ENCODE measurements at places on chromosomes 2 and 18. TPM values are rescaled to one million over a fixed set of nuclear protein-coding genes. Genes with fewer than 3 reads are reported as not detected.
A peak's percentile ranks its signal among the peaks of the same experiment; 100 is the strongest.

- no peak for DNase-seq
- no peak overlapping the region for H3K4me3 ChIP-seq
- peaks cover 19% of the 10 kb centered on the region for H3K36me3 ChIP-seq
- H3K27me3 ChIP-seq, result no peaks in the 10 kb centered on the region
Observed at GRCh38 chr18:62085756-62086155, 101.1 kb downstream of the PIGN start.

DNA sequence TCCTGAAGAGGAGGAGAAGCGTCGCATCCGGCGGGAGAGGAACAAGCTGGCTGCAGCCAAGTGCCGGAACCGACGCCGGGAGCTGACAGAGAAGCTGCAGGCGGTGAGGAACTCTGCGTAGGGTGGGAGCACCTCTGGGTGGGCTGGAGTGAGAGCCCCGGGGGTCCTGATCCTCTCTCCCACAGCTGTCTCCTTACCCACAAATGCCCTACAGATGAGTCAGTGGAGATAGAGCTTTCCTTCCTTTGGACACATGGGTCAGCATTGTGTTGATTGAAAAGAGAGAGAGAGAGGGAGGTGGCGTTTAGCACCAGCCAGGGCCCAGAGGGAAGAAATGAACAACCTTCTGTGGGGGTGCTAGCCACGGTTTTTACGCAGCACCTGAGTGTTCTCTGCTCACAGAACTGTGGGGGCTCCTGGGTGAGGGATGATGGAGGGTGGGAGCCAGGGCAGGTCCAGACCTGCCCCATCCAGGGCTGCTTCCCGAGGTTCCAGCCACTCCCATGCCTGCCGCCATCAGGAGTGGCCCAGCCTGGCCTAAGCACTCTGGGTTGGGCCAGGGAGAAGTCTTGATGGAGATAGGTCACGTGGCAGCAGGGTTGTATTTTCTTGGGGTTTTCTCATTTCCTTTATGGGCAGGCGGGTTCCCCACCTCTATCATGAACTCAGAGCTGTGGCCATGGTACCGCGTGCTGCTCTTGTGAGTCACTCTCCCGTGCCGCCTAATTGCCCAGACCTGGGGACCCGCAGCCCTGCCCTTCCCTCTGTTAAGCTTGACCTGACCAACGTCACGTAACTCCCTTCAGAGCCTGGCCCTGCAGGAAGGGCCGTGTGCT is 16.3 kb downstream of the FOSL2 start:
- H3K4me1 ChIP-seq, result peaks cover 89% of the 10 kb centered on the region
- H3K27ac ChIP-seq, result peak overlapping the region; percentile 97
- peak; percentile 88 for DNase-seq
- peak overlapping the region; percentile 53 for H3K4me3 ChIP-seq

DNA sequence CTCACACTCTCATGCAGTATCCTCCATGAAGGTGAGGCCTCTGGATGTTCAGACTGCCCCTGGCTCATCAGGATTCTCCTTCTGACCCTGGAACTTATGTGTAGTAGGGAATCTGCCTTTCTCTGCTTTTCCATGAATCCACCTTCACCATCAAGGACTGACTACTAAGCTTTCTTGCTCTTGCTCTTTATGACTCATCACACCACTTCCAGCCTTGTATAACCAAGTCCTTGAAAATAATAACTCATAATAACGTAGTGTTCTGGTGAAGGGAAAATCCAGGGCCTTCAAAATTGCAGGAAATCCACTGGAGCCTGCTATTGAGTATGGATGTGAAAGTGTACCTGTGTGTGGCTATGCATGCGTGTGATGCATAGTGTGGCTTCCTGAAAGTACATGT is 11.3 kb upstream of the KCNS3 start:
- H3K36me3 ChIP-seq, result no peaks in the 10 kb centered on the region
- no peaks in the 10 kb centered on the region for H3K4me1 ChIP-seq
- no peak overlapping the region for H3K4me3 ChIP-seq

GRCh38 chr2:241950413-241951315 is 81.1 kb downstream of the RTP5 start:
- DNase-seq, result peak; percentile 60
- H3K36me3 ChIP-seq, result no peaks in the 10 kb centered on the region
- no peaks in the 10 kb centered on the region for H3K4me1 ChIP-seq
- H3K27ac ChIP-seq, result no peak overlapping the region
- no peaks in the 10 kb centered on the region for H3K27me3 ChIP-seq
- H3K4me3 ChIP-seq, result no peak overlapping the region

DNA sequence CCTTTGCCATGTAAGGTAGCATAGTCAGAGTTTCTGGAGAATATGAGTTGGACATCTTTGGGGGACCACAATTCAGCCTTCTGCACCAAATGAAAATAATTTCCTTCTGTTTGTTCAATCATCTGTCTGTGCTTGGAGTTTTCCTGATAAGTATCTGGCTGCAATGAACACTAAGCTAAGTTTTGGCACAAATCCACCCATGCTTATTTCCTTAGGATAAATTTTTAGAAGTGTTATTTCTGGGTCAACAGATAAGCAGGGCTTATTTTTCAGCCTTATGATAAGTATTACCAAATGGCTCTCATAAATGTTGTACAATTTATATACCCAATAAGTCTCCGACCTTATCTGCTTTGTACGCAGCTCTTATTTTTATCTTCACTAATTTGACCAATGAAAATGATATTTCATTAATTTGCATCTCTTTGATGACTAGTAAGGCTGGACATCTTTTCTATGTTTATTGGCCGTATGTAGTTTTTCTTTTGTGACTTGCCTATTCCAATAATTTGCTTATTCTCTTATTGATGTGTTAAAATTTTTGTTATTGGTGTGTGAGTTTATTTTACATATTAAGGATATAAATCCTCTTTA is 59.2 kb downstream of the TGFA start:
- H3K27me3 ChIP-seq, result peaks cover 11% of the 10 kb centered on the region
- H3K36me3 ChIP-seq, result no peaks in the 10 kb centered on the region
- no peaks in the 10 kb centered on the region for H3K4me1 ChIP-seq
- no peak for DNase-seq

DNA sequence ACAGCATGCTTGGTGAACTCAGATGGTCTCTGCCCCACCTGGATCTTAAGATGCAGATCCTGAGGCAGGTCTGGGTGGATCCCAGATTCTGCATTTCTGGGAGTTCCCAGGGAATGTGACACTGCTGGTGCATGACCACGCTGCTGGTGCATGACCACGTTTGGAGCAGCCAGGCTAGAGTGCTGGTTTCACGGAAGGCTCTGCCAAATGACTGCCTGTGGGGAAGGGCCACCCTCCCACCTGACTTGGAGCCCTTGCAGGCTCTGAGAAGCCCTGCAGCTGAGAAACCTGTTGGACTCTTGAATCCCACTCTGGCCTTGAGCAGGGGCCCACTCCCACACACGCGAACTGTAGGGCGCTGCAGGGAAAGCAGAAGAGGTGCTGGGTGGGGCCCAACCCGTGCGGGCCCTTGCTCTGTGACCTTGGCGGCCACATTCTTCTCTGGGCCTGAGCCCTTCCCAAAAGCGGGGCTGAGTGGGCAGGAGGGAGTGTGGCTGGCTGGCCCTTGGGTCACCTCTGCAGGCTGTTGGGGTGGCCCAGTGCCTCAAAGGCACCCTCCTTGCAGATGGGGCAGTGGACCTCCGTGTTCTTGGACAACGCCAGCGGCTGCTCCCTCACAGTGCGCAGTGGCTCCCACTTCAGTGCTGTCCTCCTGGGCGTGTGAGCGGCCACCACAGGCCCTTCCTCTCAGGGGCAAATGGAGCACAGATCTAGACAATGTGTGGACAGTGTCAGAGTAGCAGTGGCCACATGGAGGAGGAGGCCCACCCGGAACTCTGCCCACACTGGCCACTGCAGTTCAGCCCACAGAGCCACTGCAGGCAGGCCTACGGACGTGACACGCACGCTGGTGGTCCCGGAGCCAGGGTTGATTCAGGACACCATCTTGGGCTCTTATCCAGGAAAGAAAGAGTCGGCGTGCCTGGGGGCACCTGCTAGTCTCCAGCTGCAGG is 7.9 kb downstream of the ERFE start:
- DNase-seq, result no peak
- H3K36me3 ChIP-seq, result peaks cover 22% of the 10 kb centered on the region
- H3K4me3 ChIP-seq, result no peak overlapping the region
- peaks cover 11% of the 10 kb centered on the region for H3K4me1 ChIP-seq
- H3K27me3 ChIP-seq, result peaks cover 23% of the 10 kb centered on the region

- H3K4me1 ChIP-seq, result no peaks in the 10 kb centered on the region
- H3K36me3 ChIP-seq, result no peaks in the 10 kb centered on the region
- no peak for DNase-seq
- H3K4me3 ChIP-seq, result no peak overlapping the region
- no peak overlapping the region for H3K27ac ChIP-seq
Observed at GRCh38 chr2:23828986-23829385, 97.9 kb downstream of the ATAD2B start.

DNA sequence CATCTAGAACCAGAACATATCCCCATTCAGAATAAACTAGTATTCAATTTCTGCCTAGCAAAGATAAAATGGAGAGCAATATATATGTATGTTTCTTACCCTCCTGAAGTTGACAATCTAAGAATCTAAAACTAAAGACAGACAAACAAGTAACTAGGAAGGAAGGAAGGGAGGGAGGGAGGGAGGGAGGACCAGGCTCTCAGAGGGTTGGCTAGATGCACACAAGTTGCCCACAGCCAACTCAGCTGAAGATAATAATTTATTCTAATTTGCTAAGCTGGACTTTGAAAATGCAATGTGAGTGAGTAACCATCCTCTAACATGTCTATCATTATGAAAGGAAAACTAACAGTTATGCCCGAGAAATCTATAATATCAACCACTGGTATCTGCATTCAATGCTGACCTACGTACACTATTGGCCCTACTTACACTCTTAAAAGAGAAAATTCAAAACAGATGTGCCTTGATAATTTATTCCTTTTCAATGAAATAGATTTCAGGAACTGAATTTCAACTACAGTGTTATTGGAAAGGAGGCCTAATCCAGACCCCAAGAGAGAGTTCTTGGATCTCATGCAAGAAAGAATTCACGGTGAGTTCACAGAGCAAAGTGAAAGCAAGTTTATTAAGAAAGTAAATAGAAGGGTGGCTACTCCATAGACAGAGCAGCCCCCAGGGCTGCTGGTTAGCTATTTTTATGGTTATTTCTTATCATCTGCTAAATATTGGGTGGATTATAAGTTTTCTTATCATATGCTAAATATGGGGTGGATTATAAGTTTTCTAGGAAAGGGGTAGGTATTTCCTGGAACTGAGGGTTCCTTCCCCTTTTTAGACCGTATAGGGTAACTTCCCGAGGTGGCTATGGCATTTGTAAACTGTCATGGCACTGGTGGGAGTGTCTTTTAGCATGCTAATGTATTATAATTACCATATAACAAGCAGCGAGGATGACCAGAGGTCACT is 288.5 kb upstream of the SLC39A10 start:
- DNase-seq, result no peak
- no peak overlapping the region for H3K27ac ChIP-seq
- H3K4me3 ChIP-seq, result no peak overlapping the region
- H3K27me3 ChIP-seq, result no peaks in the 10 kb centered on the region
- peaks cover 1% of the 10 kb centered on the region for H3K4me1 ChIP-seq

GRCh38 chr2:8794923-8795825 is 42.2 kb downstream of the KIDINS220 start:
- no peak overlapping the region for H3K4me3 ChIP-seq
- no peak overlapping the region for H3K27ac ChIP-seq
- H3K4me1 ChIP-seq, result peaks cover 20% of the 10 kb centered on the region
- H3K27me3 ChIP-seq, result no peaks in the 10 kb centered on the region
- peaks cover 57% of the 10 kb centered on the region for H3K36me3 ChIP-seq
- DNase-seq, result no peak

DNA sequence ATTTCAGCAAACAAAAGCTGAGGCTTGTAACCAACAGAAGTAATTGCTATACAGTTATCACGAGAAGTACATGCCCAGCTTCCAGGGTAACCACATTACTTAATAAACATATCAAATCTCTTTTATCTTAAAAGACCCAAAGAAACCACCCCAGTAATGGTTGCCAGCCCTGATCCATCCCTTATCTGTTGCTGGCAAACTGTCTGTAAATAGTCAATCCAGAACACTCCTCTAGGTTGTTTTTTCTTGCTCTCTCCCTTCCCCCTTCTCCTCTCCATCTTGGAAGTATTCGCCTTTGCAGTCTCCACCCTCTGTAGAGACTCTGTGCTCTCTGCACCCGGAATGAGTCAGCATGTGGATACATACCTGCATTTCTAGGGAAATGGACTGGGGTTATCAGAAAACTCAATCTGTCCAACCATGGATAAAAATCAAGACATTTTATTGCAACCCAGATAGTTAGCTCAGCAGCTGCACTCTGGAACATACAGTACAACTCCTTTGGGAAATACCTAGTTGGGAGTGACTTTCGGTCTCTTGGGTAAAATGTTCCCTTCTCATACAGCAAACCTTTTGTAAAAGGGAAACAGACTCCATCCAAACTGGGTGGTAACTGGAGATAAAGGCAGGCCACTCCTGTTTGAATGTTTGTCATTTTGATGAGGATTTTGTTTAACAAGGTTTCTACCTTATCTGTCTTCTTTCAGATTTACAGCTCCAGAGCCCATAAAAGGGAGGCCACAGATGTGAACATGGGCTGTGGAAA is 123.5 kb upstream of the FOSL2 start:
- H3K27ac ChIP-seq, result no peak overlapping the region
- DNase-seq, result no peak
- H3K27me3 ChIP-seq, result no peaks in the 10 kb centered on the region
- peaks cover 50% of the 10 kb centered on the region for H3K4me1 ChIP-seq
- H3K4me3 ChIP-seq, result no peak overlapping the region
- H3K36me3 ChIP-seq, result peaks cover 35% of the 10 kb centered on the region

The GTF3C2 gene
- 49.1 TPM for total RNA-seq

The LRP1B gene
- total RNA-seq, result not detected

The ZNF521 gene
- total RNA-seq, result not detected

The IL1RL2 gene
- total RNA-seq, result not detected

The NEB gene
- total RNA-seq, result 0.38 TPM

The AQP12B gene
- not detected for total RNA-seq

The NPC1 gene
- 44.8 TPM for total RNA-seq

The C2orf72 gene
- 0.35 TPM for total RNA-seq
